ENCODE measurements at places on chromosomes 13 and 19. TPM values are rescaled to one million over a fixed set of nuclear protein-coding genes. Genes with fewer than 3 reads are reported as not detected.

Gene RASIP1
- total RNA-seq, result 0.08 TPM

Gene S1PR4
- 9.9 TPM for total RNA-seq

Gene ANKRD10
- 130 TPM for total RNA-seq

Gene TSHZ3
- 0.29 TPM for total RNA-seq

Gene SPTBN4
- total RNA-seq, result 0.27 TPM

Gene CEACAM3
- total RNA-seq, result not detected

Gene UPF1
- 111 TPM for total RNA-seq

Gene RNF17
- 0.37 TPM for total RNA-seq
